Iris pigment epithelial cell (primary cell): ENCODE measurements at places on chromosomes 3 and 15.

DNA sequence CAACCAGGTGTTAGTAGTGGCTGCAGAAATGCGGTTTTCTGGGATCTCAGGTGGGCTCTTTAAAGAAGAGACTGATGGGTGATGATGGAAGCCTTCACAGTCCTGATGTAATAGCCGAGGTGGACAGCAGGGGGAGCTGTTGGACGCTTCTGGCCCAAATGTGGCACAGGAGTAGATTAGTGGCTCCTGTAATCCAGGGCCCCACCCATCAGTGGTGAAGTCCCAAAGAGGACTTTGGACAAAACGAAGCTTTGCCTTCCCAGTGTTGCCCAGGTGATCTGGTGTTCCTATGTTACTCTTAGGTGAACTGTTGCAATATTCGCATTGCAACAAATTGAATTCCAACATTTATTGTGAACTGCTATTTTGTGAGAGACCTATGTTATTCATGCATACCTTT lies 31.8 kb upstream of the MYZAP start:
- peak; percentile 25 for DNase-seq

DNA sequence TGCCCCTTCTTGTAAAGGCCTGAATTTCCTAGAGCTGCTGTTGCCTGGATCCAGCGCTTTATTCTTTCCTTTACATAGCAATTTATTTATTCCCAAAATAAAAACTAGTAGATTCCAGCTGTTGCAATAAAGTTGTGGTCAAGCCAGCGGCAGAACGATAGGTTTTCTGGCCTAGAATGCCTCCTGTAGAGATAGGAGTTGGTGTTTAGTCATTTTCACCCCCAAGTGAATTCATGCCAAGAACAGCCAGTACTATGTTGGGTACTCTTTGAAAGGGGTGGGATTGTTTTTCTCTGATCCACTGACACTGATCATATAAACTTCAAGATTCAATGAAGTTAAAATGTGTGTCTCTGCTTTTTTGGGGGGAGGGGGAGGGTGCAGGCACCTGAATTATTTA lies 69.7 kb downstream of the KLHL25 start:
- peak; percentile 73 for DNase-seq

DNA sequence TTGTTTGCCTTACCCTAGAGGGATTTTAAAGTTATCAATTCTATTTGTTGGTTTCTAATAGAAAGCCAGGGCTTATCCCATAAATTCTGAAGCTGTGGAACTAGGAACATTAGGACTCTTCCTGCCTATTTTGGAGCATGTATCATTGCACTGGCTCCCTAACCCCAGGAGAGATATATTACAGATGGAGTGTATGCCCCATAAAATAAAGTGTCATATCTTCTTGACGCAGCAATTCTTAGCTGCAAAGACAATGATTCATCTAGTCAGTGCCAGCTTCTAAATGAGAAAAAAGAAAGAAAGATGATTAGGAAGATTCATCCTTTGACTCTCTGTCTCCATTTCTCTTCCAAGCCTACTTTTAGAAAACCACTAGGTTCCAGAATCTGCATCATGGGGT lies 74.8 kb upstream of the MAGI1 start:
- no peak for DNase-seq

DNA sequence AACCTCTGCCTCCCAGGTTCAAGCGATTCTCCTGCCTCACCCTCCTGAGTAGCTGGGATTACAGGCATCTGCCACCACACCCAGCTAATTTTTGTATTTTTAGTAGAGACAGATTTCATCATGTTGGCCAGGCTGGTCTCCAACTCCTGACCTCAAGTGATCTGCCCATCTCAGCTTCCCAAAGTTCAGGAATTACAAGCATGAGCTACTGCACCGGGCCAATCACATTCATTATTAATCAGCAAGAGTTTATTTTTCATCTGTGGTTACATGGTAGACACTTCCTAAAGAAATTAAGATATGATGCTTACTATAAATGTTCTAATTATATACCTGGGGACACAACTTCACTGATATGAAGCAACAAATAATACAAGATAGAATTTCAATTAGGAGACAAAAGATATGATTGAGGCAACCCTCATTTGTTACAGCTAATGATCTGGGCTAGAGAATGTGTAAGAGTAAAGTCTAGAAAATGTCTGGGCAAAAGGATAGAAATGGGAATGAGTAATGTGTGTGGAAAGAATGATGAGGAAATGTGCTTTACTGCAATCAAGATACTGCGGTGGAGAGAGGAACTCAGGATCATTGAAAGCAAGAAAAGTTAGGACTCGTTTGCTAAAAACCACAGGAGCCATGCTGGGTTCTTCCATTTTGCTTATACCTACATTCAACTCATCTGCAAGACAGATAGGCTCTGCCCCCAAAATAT lies 366.8 kb downstream of the ZIC1 start:
- DNase-seq = peak; percentile 1

GRCh38 chr15:90570643-90571042 lies 40.9 kb downstream of the CRTC3 start:
- no peak for DNase-seq

DNA sequence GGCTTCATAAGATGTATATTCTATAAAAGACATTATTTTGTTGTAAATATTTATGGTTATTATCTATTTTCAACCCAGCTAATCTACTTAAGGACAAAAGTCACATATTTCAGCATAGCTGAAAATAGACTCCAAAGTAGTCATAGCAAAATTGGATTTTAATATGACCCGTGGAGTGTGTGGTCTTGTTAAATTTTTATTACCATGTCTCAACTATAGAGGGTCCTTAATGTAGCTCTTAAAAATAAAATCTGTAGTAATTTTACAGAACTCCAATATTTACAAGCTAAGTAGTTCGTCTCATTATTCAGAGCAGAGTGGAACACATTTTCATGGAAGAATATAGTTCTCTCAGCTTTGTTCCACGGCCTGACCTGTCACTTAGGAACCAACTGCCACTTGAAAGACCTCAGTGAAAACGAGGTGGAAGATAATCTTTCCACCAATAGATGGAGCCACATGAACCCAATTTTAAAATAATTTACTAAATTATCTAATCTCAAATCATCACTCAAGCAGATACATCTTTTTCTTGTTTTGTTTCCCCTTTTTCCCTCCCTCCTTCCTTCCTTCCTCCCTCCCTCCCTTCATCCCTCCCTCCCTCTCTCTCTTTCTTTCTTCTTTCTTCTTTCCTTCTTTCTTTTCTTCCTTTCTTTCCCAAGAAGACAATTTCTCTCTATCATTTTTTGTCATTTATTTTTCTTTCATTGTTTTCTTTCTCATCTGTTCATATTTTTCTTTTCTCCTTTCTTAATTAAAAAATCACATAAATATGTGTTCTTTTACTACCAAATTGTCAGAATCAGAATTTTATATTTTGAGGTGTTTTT lies 97.2 kb downstream of the CLDN1 start:
- DNase-seq = peak; percentile 37

- no peak for DNase-seq
These were observed 257.0 kb downstream of the SV2B start for GRCh38 chr15:91357011-91357410.

DNA sequence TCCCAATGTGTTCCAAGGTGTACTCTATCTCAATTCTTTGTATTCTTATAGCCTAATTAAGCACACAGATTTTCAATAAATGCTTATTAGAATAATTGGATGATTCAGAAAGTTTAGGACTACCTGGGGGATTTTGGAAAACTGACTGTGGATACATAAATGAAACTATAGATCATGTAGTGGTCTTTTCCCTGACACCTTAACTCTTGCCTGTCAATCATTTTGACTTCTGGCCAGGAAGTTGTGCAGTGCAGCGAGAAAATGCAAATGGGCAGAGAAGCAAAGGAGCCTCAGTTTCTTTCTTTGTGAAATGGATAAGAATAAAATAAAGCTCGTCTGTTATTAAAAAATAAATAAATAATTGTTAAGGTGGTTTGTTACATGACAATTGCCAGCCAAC lies 47.4 kb upstream of the DCLK3 start:
- DNase-seq = no peak

GRCh38 chr3:7193269-7193668 lies 332.4 kb downstream of the GRM7 start:
- no peak for DNase-seq

DNA sequence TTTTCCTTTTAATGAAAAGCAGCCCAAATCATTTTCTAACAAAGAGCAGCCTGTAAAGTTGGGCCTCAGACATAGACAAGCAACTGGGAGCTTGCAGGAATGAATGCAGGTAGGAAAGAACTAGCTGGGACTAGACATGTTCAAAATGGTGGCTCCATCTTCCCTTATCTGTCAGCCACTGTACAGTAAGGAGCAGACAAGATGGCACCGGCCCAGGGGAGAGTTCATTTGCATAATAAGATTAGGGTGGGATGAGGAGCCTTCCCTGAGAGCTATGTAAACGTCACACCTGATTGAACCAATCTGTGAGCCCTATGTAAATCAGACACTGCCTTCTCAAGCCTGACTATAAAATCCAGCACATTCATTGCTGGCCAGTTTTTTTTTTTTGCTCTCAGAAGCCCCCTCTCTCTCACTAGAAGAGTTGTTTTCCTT lies 59.7 kb upstream of the GK5 start:
- DNase-seq = no peak

DNA sequence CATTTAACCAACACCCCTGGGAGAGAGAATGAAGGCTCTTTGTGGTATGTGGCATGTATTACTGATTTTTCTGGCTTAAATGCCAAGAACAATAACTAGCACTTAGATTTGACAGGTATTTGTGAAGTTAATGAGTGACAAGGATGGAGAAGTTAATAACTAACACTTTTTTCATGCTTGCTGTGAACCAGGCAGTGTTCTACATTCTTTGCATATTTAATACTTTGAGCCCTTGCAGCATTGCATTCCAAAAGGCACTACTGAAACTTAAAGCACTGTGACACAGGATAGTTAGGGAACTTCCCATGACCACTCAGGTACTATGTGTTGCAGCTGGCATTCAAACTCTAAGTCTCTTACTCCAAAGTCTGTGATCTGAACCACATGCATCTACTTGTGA lies 650.6 kb downstream of the ZPLD1 start:
- no peak for DNase-seq

GRCh38 chr3:57274845-57275244 lies 17.6 kb downstream of the ASB14 start:
- DNase-seq = peak; percentile 10

- peak; percentile 99 for DNase-seq
These were observed 9.3 kb downstream of the IRAK2 start for GRCh38 chr3:10173926-10174435.

DNA sequence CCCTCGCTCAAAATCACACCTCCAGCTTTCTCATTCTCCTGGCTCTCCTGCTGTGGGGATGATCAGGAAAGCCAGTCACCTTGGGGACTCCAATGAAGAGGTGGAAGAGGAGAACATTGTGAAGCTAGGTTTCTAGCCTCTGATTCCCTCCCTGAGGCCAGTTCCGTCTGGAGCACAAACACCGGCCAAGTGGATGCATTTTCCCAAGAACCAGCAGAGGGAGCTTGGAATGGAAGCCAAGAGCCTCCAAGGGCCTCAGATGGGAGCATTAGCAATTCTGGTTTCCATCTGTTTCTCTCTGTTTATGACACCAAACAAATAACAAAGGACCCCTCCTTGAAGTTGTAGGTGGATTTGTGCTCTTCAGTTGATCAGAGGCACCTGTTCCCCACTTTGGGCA lies 40.6 kb upstream of the NMNAT3 start:
- peak; percentile 38 for DNase-seq

- no peak for DNase-seq
These were observed 114.2 kb downstream of the PGPEP1L start for GRCh38 chr15:98893401-98893800.

GRCh38 chr15:25345943-25346342 lies 92.9 kb downstream of the UBE3A start:
- peak; percentile 54 for DNase-seq

- DNase-seq = no peak
These were observed 31.1 kb downstream of the FILIP1L start for GRCh38 chr3:100083209-100083608.

DNA sequence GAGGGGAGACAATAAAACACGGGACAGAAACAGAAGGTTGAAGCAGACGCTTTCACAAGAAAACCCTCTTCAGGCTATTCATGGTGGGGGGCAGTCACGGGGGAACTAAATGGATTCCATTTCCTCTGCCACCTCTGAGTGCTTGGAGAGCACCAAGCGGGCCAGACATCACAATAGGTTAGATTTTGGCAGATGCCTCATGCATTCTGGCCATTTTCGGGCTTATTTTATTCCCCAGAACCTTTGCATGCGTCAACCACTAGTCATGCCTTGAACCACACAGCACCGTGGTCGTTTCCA lies 82.2 kb downstream of the RORA start:
- no peak for DNase-seq
